Substantia nigra (tissue), 51 donors: ENCODE measurements at places on chromosomes 1 and 21.

- peak; percentile 3 for DNase-seq
Observed at GRCh38 chr21:32641710-32642698, 29.8 kb upstream of the CFAP298 start.

GRCh38 chr1:178886551-178886950 is 15.7 kb upstream of the ANGPTL1 start:
- DNase-seq = no peak

- no peak for DNase-seq
Observed at GRCh38 chr1:246306415-246307037, 200.6 kb downstream of the SMYD3 start.

GRCh38 chr1:23449306-23449705 is 24.8 kb upstream of the TCEA3 start:
- DNase-seq = no peak

DNA sequence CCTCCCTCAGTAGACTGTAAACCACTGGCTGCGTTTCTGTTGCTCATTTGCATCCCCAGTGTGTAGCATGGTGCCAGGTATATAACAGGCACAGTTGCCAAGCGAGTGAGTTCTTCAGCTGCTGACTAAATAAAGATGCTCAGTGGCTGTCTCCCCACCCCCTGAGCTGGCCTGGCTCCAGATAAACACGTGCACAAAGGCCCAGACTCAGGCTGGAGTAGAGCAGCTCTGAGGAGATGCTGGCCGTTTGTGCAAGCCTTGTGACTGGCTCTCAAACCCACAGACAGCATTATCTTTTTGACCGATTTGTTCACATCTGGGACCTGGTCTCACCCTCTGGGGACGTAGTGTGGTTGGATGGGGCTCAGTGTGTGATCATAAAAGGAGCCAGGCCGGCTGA is 7.1 kb downstream of the CHRNB2 start:
- DNase-seq = no peak

DNA sequence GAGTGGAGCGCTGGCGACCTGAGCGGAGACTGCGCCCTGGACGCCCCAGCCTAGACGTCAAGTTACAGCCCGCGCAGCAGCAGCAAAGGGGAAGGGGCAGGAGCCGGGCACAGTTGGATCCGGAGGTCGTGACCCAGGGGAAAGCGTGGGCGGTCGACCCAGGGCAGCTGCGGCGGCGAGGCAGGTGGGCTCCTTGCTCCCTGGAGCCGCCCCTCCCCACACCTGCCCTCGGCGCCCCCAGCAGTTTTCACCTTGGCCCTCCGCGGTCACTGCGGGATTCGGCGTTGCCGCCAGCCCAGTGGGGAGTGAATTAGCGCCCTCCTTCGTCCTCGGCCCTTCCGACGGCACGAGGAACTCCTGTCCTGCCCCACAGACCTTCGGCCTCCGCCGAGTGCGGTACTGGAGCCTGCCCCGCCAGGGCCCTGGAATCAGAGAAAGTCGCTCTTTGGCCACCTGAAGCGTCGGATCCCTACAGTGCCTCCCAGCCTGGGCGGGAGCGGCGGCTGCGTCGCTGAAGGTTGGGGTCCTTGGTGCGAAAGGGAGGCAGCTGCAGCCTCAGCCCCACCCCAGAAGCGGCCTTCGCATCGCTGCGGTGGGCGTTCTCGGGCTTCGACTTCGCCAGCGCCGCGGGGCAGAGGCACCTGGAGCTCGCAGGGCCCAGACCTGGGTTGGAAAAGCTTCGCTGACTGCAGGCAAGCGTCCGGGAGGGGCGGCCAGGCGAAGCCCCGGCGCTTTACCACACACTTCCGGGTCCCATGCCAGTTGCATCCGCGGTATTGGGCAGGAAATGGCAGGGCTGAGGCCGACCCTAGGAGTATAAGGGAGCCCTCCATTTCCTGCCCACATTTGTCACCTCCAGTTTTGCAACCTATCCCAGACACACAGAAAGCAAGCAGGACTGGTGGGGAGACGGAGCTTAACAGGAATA is 4.2 kb downstream of the TFAP2E start:
- no peak for DNase-seq

- DNase-seq = no peak
Observed at GRCh38 chr1:76302711-76303339, 228.3 kb downstream of the ST6GALNAC3 start.

DNA sequence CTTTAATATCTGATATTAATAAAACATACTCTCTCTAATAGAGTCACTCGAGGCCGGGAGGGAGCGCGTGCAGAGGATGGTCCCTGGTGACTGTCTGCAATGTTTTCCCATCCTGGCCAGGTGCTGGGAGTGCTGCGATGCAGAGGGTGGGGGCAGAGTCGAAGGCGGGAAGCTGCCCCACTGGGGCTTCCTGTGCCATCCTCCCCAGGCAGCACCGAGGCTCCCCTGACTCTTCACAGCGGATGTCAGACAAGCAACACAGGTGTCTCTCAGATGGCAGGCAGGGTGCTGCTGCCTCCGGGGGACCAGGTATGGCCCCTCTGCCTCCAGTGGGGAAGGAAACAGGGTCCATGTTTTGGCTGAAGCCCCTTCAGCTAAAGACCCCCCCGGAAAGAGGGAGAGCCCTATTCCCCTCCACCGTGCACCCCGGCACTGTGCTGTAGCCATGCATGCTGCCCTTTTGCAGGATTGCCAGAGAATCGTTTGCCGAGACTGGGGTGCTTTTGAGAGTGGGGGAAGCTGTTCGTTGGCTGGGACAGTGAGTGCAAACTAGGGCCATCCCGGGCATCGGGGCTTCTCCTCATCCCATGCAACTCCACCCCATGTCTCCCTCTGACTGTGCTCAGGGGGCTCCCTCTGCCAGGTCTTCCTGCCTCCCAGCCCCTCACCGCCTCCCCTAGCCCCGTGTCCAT is 32.1 kb upstream of the TTC34 start:
- DNase-seq = no peak

DNA sequence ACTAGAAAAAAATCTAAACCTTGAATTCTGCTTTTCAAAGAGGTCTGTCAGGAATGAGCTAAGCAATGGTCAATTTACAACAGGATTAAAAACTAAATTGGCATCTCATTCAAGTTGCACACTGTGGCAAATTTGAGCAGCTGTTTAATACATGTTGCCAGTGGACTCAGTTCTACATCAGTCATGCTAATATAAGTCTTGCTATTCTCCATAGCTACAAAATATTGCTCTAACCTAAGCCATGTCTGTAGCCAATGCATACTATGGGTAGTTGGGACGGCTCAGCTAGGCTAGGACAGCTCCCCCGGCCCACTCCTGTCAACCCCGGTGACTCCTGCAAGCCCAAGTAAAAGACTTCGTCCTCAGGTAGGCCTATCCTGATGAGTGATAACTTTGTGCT is 10.9 kb upstream of the VAV3 start:
- DNase-seq = no peak

DNA sequence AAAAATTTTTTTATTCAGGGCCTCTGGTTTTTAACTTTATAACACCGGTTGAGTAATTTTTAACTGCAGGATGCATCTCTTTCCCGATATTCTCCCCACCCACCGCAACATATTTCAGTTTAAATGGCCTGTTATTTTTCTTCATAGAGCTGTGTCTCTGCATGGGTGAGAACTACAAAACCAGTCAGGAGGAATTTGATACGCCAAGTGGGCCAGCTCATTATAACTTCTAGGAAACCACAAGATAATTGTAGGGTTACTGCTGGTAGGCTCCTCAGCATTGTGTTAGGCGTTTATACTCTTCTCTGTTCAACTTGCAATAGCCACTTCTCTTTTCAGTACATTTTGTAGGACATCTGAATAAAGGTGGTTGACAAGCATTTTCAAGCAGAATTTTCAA is 169.7 kb downstream of the PBX1 start:
- no peak for DNase-seq

GRCh38 chr1:15159166-15159555 is 5.6 kb downstream of the TMEM51 start:
- DNase-seq = no peak

DNA sequence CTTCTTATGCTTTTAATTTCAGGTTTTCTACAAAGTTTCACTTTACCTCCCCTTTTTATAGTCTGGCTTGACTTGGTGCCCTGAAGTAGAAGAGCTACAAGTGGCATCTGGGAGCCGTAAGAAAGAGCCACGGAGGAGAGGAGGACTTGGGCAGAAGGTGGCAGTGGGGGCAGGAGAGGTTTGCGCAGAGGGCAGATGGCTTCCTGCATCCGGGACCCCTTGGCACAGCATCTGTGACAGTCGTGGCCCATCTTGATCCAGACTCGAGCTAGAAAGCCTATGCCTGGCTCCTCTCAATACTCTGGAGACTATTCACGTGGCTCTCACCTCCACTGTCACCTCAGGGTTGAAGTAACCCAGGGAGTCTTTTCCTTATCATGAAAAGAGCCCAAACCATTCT is 169.1 kb downstream of the DYRK1A start:
- DNase-seq = no peak

GRCh38 chr1:50471967-50472366 is 48.7 kb upstream of the DMRTA2 start:
- no peak for DNase-seq

DNA sequence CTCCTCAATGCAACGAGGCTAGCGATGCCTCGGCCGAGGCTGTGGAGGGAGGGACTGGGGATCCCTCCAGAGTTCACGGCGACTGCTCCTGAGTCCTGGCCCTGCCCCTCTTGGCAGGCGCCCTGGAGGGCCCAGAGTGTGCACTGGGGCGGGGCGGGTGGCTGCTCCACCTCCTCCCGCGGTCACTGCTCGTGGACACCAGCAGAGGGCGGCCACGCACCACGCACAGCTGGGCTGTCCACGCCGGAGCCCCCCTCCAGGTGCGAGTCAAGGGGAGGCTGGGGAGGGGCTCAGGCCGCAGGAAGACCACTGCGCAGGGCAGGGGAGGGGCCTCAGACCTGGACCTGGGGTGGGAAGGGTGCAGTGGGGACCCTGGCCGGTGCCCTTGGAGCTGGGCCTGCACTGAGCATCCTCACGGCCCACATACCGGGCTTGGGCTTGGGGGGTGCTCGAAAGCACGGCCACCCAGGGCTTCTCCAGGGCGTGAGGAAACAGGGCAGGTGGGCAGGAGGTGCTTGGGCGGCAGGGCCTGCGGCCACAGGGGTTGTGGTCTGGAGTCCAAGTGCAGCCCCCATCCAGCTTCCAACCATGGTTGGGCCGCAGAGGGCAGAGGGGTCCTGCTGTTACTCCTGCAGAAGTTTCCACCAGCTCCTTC is 20.6 kb upstream of the TTC34 start:
- DNase-seq = peak; percentile 5

DNA sequence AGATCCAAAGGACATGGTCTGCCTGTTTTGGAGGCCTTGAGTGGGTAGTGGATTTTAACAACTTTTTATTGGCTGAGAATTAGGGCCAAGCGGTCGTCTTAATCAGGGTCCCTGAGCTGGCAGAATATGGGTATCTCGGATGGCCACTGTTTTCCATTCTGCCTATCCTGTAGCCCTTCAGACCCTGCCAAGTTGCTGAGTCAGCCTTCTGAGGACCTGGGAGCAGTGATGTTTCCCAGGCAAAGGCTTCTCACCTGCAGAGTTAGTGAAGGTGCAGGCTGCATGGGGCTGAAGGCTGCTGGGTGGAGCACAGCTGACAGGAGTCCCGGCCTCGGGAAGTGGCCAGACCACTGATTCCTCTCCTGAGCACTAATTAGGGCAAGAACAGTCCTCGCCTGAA is 11.4 kb downstream of the RASSF5 start:
- no peak for DNase-seq

GRCh38 chr1:206921772-206922265 is at the start of gene FCMR:
Gene FCMR (minus strand): TSS chr1:206921941. CDS start chr1:206921854, 87 bp downstream.
- no peak for DNase-seq

GRCh38 chr1:179141592-179142251 is 59.9 kb downstream of the TOR3A start:
- no peak for DNase-seq

- no peak for DNase-seq
Observed at GRCh38 chr1:243554686-243555085, 295.4 kb downstream of the AKT3 start.

- no peak for DNase-seq
Observed at GRCh38 chr21:37341254-37341960, 25.2 kb upstream of the DYRK1A start.

DNA sequence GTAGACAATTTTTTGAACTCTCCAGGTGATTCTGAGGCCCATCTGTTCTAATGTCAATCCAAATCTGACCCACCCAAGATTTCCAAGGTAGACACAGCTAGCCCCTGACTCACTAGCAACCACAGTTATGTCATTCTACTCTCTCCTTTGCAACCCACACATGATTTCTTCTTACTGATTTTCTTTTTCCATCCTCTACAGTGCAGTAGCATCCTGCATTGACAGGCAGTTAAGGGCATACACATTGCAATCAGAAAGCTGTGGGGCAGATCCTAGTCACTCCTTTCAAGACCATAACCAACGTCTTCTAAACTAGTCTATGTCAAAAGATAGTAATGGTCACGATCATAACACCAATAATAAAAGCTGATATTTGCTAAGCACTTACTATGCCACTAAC is 54.2 kb downstream of the JAK1 start:
- no peak for DNase-seq
